PC-3 (cell line): ENCODE measurements at places on chromosomes 2 and 18.

- DNase-seq = no peak
Observed at GRCh38 chr2:240871071-240871958, 2.7 kb downstream of the AGXT start.

DNA sequence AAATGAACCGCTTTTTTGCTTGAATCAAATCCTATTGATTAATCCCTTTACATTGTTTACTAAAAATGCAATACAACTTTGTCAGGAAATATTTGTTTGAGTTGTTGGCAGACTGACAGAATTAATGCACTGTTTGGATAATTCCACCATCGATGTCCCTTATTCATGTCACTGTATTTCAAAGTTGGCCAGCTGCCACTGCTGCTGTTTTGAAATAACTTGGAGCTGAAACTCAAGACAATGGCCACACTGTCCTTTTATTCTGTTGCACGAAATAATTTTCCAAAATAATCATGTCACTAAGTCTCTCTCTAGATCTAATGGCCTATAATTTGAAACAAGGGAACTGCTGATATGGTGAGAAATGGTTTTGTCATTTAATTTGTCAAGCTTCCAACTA, 55.2 kb upstream of the PAX3 start:
- DNase-seq = no peak

- DNase-seq = peak; percentile 81
Observed at GRCh38 chr2:233418761-233419546, 64.7 kb downstream of the DGKD start.

GRCh38 chr2:241238693-241239198, 50.3 kb downstream of the ANO7 start:
- no peak for DNase-seq

GRCh38 chr2:62999905-63000304, 50.7 kb upstream of the OTX1 start:
- peak; percentile 77 for DNase-seq

DNA sequence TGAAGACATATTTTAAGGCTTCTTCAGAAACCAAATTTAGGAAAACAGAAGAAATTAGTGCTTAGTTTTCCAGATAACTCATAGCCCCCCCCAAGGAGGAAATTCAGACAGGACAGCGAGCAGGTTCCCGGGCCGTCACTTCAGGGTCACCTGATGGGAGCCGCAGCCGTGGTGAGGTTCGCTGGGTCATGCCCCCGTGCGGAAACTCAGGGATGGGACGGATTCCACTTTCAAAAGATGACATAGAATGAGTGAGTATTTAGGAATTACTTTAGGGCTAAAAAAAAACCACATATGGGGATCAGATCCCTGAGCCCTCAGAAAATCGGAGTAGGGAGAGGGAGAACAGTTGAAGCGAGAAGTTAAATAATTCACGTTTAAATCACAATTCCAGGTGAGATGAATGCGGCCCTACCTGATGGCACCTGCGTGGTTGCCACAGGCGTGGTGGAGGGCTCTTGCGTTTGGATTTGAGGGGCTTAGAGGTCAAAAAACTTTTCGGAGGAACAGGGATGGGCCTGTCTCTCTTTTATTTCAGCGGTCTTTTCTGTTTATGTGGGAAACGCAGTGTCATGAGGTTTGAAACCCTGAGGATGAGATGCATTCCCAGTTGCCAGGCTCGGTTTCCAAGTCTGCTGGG, 114.4 kb downstream of the NFATC1 start:
- no peak for DNase-seq

GRCh38 chr18:28963481-28963880, 786.6 kb upstream of the CDH2 start:
- no peak for DNase-seq

DNA sequence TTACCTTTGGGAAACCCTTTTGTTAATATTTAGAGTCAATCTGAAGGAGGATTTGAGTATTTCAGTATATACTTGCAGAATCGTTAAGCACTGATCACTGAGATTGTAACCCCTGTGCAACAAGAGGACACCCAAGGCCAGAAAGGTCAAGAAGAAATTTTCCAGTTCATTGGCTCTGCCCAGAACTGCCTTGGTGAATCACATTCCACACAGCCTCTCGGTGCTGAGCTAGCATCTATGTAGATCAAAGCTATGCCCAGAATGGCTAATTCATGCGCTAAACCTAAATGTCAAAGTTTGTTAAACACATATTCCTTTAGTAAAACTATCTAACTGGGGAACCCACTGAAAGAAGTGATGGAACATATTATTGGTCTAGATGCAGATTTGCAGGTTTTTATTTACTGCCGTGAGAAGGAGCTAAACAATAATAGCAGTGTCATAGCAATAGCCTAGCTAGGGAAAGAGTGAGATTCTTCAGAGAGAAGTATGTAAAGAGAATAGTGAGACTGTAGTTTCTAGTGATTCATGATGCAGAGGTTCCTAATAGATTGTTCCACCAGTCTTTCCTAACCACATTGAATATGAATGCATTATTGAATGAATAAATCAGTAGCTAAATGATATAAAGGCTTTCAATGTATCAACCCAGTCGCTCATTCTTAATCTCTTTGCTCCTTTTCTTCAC, 423.2 kb upstream of the CRIM1 start:
- no peak for DNase-seq

DNA sequence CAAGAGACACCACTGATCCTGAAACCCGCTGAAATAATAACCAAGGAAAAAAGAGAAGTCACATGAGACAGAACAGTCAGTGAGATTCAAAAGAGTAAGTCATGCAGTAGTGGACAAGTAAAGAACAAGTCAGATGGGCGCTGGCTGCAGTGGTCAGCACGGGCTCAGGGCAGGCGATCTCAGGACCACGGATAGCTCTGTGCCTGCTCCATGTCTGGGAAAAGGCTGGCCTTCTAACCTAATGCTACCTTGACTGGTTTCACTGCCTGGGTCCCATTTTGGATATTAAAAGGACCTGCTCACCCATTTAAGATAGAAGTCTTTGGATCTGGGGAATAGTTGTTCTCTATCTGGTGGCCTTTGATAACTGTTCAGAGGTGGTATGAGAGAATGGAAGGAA, 61.7 kb upstream of the LCLAT1 start:
- peak; percentile 39 for DNase-seq

- DNase-seq = no peak
Observed at GRCh38 chr2:157986761-157987160, 110.6 kb upstream of the ACVR1 start.

- DNase-seq = no peak
Observed at GRCh38 chr2:25131253-25131566, 37.2 kb downstream of the POMC start.

GRCh38 chr2:161763153-161763552, 138.9 kb downstream of the SLC4A10 start:
- no peak for DNase-seq

DNA sequence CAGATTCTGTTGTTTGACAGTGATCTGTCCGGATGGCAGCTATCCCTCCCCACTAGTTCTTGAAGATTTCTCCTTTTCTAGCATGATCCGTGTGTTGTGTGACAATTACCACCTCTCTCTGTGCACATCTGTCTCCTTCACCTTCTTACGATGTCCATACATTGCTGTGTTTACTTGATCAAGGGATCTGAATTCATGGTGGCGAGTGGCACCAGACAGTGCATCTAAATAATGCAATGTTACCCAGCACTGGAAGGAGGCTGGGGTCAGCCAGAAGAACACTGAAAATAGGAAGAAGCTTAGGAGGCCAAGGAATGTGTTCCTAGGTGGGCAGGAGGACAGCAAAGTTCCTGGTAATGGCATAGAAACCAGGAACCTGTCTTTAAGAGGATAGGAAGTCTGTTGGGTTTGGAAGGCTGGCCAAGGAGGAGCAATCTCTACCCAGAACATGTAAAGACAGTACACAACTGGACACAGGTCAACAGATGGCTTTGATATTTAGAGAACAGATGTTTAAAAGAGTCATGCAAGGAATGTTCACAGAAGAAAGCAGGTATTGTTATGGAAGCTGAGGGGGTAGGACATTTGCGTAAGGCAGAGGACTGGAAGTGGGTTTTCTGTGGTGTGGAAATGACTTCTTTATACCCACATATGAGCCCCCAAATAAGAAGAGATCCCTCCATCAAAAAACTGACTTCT, 126.4 kb downstream of the HRH4 start:
- no peak for DNase-seq
